Left colon (tissue), 2 donors: ENCODE measurements at places on chromosomes 12 and 14.

DNA sequence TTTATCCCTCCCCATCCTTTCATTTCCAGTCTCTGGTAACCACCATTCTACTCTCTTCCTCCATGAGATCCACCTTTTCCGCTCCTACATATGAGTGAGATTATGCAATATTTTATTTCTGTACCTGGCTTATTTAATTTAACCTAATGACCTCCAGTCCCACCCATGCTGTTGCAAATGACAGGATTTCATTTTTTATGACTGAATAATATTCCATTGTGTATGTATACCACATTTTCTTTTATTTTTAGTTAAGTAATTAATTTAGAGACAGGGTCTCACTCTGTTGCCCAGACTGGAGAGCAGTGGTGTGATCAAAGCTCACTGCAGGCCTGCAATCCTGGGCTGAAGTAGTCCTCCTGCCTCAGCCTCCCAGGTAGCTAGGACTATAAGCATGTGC lies 2.6 kb downstream of the LRRK2 start:
- no peak for DNase-seq

DNA sequence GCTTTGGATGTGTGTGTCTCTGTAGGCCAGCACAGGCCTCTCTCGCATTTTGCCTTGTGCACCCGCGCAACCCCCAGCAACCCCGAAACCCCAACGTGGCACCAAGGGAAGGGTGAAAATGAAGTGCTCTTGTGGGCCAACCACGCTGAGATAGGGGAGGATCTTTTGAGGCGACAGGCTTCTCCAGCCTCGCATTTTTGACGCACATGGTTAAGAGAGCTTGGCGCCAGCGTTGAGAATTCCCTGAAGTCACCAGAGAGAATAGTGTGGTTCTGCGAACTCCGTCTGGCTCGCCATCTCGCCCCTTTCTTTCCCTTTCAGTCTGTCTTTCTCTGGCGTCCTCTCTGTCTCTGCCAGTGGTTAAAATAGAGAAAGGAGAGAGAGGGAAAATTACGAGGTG lies 1.9 kb upstream of the TBX3 start:
- no peak for DNase-seq

DNA sequence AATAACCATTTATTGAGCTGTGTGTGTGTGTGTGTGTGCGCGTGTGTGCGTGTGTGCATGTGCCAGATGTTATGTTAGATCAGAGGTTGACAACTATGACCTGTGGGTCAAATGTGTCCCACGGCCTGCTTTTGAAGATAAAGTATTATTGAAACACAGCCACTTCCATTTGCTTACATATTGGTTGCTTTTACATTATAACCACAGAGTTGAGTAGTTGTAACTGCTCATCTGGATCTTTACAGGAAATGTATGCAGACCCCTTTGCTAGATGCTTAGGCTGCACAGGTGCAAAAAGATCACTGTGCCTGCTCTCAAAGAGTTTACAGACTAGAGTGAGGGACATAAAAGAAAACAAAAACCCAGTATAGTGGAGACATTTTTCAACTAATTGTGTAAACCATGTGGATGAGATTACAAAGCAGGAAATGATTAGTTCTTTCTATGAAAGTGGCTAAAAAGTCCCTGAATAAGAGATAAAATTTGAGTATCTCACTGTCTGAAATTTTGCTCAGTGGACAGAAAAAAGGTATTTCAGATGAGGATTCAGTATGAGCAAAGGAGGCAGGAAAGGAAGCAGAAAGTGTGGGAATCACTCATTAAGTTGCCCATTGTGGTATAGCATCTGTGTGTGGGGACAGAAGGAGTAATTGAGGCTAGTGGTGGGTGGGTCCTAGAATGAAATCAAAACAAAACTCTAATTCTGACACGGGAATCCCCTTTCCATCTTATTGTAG lies 188.4 kb downstream of the PAH start:
- no peak for DNase-seq

DNA sequence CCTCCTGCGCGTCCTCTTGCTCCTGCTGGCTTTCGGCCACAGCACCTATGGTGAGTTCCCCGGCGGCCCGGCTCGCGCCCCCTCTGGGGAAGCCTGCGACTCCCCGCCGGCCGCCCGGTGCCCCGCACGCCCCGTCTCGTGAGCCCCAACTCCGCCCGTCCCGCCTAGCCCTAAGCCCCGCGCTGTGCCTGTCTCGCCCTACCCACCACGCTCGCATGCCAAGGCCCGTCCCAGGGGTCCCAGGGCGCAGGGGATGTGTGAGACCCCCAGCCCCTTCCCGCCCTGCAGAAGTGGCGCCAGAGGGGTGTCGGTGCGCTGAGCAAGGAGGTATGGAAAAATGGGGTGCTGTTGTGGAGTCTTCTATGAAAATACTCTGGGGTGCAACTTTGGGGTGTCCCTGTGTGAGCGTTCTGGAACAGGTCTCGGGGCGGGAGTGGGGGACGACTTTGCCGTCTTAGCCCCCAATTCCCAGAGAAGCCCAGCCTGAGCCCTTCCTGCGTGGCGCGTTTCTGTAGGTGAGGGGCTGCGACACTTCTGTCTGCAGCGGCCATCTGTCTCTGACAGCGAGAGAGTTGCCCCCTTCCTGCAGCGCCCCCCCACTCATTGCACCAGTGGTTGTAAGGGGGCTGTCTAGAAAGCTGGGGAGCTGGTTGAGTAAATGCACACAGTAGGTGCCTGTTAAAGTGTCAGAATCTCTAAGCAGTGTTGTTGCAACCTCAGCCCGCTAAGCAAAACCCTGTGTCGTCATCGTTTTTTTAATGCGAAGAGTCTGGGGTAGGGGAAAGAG lies 587 bp downstream of the DLK1 start:
- no peak for DNase-seq

GRCh38 chr14:26548406-26548805 lies 49.4 kb downstream of the NOVA1 start:
- no peak for DNase-seq

GRCh38 chr14:88209273-88209672 lies 113.8 kb downstream of the KCNK10 start:
- DNase-seq, result no peak

DNA sequence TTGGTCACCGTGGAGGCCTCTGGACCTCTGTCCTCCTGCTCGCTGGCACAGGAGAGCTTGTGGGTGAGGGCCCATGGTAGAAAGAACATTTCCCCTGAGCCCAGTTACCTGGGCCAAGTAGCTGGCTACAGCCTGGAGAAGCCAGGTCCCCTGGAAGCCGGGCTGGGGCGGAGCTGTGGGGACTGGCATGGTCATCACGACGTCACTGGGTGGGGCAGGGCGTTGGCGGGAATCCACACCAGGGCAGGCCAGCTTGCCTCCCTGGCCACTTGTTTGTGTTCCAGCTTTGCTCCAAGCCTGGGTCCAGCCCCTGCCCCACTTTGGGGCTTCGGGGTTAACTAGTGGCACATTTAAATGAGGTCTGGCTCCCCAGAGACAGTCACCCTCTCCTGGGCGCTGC lies 35.0 kb upstream of the SLC24A4 start:
- DNase-seq, result no peak

- DNase-seq, result no peak
Observed at GRCh38 chr14:87000081-87000480, 992.9 kb downstream of the GALC start.

GRCh38 chr14:36944307-36945010 lies 227.9 kb downstream of the SLC25A21 start:
- DNase-seq, result no peak

- DNase-seq, result no peak
Observed at GRCh38 chr12:93448796-93449195, 7.0 kb upstream of the UBE2N start.

DNA sequence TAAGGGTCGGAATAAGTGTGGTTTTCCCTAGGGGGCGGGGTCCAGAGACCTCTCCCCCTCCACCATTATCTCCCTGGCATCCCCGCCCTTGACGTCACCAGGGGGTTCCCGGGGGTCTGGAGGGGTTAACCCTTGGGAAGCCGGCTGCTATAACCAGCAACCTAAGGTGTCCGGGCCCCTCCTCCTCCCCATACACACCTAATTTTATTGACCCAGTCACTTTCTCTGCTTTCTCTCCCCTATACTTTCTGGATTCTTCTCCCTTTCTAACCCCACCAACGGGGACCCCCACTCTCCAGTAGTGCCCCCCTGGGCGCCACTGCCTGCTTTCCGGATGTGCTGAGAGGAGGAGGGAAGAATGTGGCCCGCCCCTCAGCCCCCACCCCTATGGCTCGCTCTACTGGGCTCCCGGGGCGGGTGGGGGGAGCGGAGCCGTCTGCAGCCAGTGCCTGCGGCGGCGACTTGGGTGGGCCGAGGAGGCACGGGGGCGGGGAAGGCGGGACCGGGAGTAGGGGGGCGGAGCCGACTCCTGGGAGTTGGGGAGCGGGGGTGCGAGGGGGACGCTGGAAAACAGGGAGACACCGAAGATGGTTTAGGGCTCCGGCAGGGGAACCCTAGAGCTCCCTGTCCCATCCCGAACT lies 1.8 kb downstream of the GLI1 start:
- peak; percentile 73 for DNase-seq

DNA sequence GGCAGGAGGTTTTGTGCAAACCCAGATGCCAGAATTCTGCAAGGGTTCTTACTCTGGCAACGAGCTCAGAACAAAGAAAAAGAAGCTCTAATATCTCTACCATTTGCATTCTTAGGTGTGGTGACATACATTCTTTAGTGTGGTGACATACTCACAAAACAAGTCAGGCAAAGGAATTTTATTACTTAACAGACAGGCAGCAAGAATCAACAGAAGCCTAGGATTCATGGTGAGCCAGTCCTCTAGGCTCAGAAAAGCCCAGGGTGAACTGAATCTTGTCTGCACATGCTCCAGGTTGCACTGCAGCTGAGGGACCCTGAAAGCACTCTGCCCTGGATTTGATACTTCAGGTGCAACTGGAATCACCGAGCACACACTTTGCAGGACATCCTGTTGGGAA lies 122.4 kb upstream of the PTPRQ start:
- DNase-seq, result no peak

- DNase-seq, result no peak
Observed at GRCh38 chr14:91221270-91221669, 23.2 kb downstream of the GPR68 start.

DNA sequence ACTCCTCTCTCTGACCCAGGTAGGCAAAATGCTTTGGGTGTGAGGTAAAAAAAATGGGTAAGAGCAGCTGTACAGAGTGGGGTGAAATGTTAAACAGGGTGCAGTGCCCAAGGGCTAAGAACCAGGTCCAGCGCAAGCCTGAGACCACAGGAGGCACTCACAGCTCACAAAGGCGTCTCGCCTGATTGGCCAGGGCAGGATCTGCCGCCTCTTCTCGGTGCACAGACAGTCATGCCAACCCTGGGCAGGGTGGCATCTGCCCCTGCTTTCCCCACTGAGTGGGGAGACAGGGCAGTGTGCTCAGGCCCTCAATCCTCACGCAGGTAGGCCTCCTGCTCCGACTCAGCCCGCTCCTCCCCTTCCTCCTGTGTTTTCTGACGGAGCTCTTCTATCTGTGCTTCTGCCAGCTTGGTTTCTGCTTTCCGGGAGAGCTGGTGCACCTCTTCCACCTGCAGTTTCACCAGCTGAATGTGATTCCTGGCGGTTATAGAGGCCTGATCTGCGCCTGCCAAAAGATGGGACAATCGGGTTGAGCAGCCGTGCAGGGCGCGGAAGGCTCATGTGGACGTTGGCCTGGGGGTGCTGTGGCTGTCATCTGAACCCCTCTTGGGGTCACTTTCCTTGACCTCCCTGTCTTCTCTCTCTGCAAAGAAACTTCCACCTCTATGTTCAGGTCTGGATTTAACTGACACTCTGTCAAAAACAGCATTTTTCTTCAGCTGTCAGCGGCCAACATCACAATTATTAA lies 4.7 kb downstream of the B3GNT4 start:
- no peak for DNase-seq
